Natural killer cell (primary cell): ENCODE measurements at places on chromosomes 7 and 10. TPM values are rescaled to one million over a fixed set of nuclear protein-coding genes. Genes with fewer than 3 reads are reported as not detected.

DNA sequence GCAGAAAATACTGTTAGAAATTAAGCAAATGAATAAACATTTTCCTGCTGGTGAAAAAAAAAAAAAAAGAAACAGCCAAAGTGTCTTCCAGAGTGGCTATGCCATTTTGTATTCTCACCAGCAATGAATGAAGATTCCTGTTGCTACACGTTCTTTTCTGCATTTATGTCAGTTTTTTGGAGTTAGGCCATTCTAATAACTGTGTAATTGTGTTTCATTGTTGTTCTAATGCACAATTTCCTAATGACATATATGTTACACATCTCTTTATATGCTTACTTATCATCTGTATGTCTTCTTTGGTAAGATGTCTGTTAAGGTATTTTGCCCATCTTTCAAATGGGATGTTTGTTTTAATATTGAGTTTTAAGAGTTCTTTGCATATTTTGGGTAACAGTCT is 213.7 kb downstream of the ITGB1 start:
- peaks cover 6% of the 10 kb centered on the region for H3K36me3 ChIP-seq
- no peak overlapping the region for H3K4me3 ChIP-seq
- DNase-seq = no peak
- H3K4me1 ChIP-seq = no peaks in the 10 kb centered on the region

- DNase-seq = no peak
Observed at GRCh38 chr7:81776161-81776560, 6.3 kb upstream of the HGF start.

The SPDYE3 gene
- not detected for total RNA-seq

The C7orf57 gene
- not detected for total RNA-seq
